ENCODE measurements at places on chromosomes 1 and 21.

GRCh38 chr1:5620997-5621396, 371.2 kb downstream of the NPHP4 start:
- no peaks in the 10 kb centered on the region for H3K27me3 ChIP-seq
- no peaks in the 10 kb centered on the region for H3K36me3 ChIP-seq
- DNase-seq, result peak; percentile 29
- no peak overlapping the region for H3K27ac ChIP-seq
- no peaks in the 10 kb centered on the region for H3K4me1 ChIP-seq

DNA sequence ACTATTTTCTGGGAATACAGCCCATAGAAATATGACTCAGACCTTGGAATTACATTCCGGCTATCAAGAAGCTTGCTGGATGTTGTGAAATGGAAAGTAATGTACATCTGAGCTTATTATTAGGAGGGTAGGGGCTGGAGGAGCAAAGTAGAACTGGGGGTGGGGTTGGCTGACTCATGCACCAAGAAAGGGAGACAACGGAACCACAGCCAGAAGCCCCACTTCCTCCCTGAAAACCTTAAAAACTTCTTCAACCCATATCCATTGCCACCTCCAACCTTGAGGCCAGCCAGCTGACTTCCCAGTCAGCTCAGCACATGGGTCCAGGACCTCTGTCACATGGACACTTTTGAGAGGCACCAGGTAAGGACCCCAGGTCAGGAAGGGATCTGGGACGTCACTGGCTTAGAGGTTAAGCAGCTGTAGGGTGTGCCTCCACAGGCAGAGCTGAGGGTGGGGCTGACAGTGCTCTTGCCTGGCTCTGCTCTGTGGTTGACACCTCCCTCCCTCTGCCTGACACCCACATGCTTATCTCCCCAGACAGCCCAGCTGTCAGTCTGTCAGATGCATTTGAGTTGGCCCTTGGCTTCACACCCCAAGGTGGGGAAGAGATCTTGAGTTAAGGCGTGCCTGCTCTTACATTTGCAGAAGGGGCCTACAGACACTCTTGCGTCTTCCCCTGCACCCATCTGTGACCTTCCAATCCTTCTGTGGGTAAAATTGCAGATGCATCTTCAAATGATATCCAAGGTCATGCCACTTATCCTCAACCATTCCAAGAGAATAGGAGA, 5.7 kb upstream of the ZNF683 start:
- H3K27ac ChIP-seq, result no peak overlapping the region
- no peak overlapping the region for H3K4me3 ChIP-seq
- no peaks in the 10 kb centered on the region for H3K27me3 ChIP-seq

- no peak overlapping the region for H3K4me3 ChIP-seq
- H3K27me3 ChIP-seq, result no peaks in the 10 kb centered on the region
- peak; percentile 61 for DNase-seq
- no peaks in the 10 kb centered on the region for H3K4me1 ChIP-seq
- H3K27ac ChIP-seq, result no peak overlapping the region
These were observed 12.9 kb upstream of the FTCD start for GRCh38 chr21:46168238-46168637.

DNA sequence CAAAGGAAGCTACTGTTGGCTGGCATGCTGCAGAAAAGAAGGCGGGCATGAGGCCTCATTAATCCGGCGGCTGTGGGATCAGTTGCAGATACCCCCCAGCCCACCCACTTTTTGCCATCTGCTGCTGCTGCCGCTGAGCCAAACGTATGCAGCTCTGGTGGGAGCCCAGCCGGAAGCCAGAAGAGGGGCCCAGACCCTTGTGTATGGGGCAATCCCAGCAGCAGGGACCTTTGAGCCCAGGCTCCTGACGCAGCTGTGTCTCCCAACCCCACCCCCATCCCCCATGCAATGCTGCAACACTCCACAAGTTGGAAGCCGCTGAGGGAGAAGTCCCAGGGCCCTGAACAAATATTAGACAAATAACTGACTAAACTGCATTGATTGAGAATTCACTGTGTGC, 106.0 kb downstream of the ELAVL4 start:
- H3K27ac ChIP-seq, result no peak overlapping the region
- H3K4me3 ChIP-seq, result no peak overlapping the region

DNA sequence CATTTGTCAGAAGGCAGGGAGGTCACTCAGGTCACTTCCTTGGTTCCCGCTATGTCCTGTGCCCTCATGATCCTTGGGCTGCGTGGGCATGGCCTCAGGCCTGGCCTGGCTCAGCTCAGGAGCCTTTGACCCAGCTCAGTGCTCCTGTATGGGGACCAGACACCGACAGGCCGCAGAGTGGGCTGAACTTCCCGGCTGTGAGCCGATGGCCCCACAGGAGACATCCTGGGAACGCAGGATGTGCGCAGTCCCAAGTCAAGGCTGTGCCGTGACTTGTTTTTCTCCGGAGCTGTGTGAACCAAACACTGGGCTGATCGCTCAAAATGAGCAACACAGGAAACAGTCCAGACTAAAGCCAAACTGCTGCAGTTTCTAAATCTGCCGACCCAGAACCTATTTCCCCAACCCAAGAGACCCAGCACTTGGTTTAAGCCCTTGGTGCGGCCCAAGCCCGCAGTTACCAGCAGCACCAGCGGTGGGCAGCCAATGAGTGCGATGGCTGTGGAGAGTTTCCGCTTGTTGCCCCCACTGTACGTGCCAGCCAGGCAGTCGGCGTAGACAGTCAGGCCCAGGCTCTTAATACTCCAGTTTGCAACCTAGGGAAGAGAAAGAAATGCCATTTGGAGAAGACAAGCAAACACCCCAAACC, 92.3 kb upstream of the GCLM start:
- H3K36me3 ChIP-seq, result no peaks in the 10 kb centered on the region
- no peak overlapping the region for H3K4me3 ChIP-seq
- no peak overlapping the region for H3K27ac ChIP-seq
- peak; percentile 67 for DNase-seq

- H3K27me3 ChIP-seq, result no peaks in the 10 kb centered on the region
- peak overlapping the region; percentile 21 for H3K27ac ChIP-seq
- no peak for DNase-seq
- no peak overlapping the region for H3K4me3 ChIP-seq
- no peaks in the 10 kb centered on the region for H3K36me3 ChIP-seq
These were observed 1.7 kb downstream of the IGFN1 start for GRCh38 chr1:201192261-201192788.

- H3K4me1 ChIP-seq, result no peaks in the 10 kb centered on the region
- H3K36me3 ChIP-seq, result no peaks in the 10 kb centered on the region
- no peak for DNase-seq
- H3K4me3 ChIP-seq, result no peak overlapping the region
- no peak overlapping the region for H3K27ac ChIP-seq
- H3K27me3 ChIP-seq, result no peaks in the 10 kb centered on the region
These were observed 11.8 kb downstream of the PADI4 start for GRCh38 chr1:17319561-17320350.

GRCh38 chr21:37076087-37076850, 3.2 kb downstream of the TTC3 start:
- H3K4me1 ChIP-seq, result peaks cover 20% of the 10 kb centered on the region
- DNase-seq, result no peak
- H3K4me3 ChIP-seq, result no peak overlapping the region
- no peak overlapping the region for H3K27ac ChIP-seq
- no peaks in the 10 kb centered on the region for H3K27me3 ChIP-seq

- no peak overlapping the region for H3K4me3 ChIP-seq
- no peaks in the 10 kb centered on the region for H3K27me3 ChIP-seq
These were observed 150.3 kb downstream of the IFI44 start for GRCh38 chr1:78799926-78800325.

DNA sequence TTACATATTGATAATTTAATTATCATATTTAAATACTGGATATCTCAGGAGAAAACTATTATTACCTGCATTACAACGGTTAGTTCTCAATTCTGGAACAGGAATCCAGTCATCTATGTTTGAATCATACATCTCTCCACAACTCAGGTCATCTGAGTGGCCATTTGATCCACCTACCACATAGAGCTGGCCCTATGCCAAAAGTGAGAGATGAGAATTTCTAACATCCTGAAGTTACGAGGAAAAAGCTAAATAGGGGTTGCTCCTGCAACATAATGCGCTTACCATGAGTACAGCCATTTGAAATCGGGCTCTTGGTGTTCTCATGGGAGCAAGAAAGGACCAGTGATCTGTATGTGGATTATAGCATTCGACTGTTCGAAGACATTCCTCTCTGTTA, 16.9 kb downstream of the IVNS1ABP start:
- H3K4me3 ChIP-seq, result no peak overlapping the region
- H3K27ac ChIP-seq, result no peak overlapping the region
- H3K36me3 ChIP-seq, result no peaks in the 10 kb centered on the region
- no peaks in the 10 kb centered on the region for H3K4me1 ChIP-seq
- DNase-seq, result no peak

- H3K27me3 ChIP-seq, result no peaks in the 10 kb centered on the region
- H3K4me3 ChIP-seq, result no peak overlapping the region
- no peak for DNase-seq
- no peak overlapping the region for H3K27ac ChIP-seq
- H3K4me1 ChIP-seq, result peaks cover 17% of the 10 kb centered on the region
These were observed 2.3 kb upstream of the BCAN start for GRCh38 chr1:156639601-156640101.

GRCh38 chr21:32739946-32740345, 12.1 kb upstream of the SYNJ1 start:
- no peak for DNase-seq
- H3K4me3 ChIP-seq, result no peak overlapping the region
- no peaks in the 10 kb centered on the region for H3K27me3 ChIP-seq
- H3K36me3 ChIP-seq, result peaks cover 71% of the 10 kb centered on the region

DNA sequence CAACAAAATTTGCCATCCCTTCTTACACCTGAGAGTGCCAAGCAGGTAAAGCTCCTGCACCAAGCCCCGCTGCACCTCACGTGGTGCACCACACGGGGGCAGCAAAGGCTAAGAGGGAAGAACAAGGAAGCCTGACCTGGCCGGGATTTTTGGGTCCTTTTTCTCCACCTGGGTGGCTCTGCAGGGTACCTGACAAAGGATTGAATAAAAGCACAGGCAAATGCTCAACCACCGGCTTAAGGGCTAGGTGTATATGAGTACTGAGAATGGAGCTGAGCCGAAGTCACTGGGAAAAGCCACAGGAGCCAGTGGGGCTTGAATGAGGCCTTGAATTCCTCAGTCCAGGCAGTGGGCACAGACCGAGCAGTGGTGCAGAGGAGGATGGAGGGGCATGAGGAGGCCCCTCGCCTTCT, 36.4 kb downstream of the ZNF697 start:
- H3K4me1 ChIP-seq, result peaks cover 5% of the 10 kb centered on the region
- H3K36me3 ChIP-seq, result no peaks in the 10 kb centered on the region
- H3K27ac ChIP-seq, result no peak overlapping the region
- H3K4me3 ChIP-seq, result no peak overlapping the region

DNA sequence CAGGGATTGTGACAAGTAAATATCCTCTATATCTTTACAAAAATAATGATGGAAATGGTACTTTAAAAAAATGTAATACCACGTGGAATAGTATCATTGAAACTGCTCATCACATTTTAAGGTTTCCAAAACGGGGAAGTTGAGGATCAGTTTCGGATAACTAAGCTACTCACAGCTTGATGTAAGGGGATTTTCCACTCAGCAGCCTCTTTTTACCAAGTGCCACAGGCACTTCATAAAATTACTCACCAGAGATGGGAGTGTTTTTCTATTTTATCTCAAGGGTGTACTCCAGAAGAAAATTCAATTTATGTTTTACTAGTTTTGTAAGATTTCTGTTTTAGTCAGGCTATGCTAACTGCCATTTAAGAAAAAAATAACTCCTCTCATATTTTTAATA, 91.7 kb downstream of the TPR start:
- no peak overlapping the region for H3K27ac ChIP-seq
- DNase-seq, result no peak
- no peaks in the 10 kb centered on the region for H3K4me1 ChIP-seq
- H3K27me3 ChIP-seq, result no peaks in the 10 kb centered on the region

DNA sequence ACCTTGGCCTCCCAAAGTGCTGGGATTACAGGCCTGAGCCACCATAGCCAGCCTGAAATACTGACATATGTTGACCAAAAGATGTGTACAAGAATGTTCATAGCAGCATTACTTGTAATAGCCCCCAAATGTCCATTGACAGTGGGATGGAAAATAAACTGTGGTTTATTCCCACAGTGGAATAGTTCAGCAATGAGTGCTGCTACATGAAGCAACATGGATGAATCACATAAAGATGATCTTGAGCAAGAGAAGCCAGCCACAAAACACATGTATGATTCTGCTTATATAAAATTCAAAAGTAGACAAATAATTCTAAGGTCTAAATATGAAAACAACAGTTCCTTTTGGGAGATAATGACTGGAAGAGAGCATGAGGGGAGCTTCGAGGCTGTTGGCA, 9.1 kb upstream of the CREG1 start:
- no peak for DNase-seq
- H3K4me3 ChIP-seq, result no peak overlapping the region
- H3K36me3 ChIP-seq, result no peaks in the 10 kb centered on the region
- H3K27ac ChIP-seq, result no peak overlapping the region
- H3K4me1 ChIP-seq, result no peaks in the 10 kb centered on the region

DNA sequence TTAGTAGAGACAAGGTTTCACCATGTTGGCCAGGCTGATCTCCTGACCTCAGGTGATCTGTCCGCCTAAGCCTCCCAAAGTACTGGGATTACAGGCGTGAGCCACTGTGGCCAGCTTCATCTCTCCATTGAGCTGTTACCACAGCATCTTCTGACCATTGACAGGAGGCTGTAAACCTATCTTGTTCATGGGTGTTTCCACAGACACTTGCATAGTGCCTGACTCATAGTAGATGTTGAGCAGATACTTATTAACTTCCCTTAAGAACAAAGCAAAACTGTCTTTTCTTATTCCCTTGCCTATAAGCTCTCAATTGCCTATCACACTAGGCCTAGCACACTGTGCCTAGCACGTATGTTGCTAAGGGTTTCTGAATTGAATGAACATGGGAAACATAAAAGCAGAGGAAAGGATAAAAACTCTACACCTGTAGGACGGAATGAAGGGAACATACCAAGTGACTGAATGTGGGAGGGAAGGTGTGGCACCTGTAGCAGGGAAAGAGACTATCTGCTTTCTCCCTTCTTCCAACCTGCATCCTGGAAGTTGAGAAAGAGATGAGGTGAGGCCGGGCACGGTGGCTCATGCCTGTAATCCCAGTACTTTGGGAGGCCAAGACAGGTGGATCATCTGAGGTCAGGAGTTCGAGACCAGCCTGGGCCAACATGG, 1.2 kb upstream of the C1orf54 start:
- H3K4me3 ChIP-seq, result no peak overlapping the region
- no peak overlapping the region for H3K27ac ChIP-seq
- no peaks in the 10 kb centered on the region for H3K36me3 ChIP-seq
- H3K4me1 ChIP-seq, result peaks cover 33% of the 10 kb centered on the region
- no peaks in the 10 kb centered on the region for H3K27me3 ChIP-seq

Data from vagina (tissue), 2 donors.